ENCODE measurements at places on chromosomes 12 and 14.

- DNase-seq: no peak
Observed at GRCh38 chr14:36647417-36647823, 14.2 kb upstream of the PAX9 start.

DNA sequence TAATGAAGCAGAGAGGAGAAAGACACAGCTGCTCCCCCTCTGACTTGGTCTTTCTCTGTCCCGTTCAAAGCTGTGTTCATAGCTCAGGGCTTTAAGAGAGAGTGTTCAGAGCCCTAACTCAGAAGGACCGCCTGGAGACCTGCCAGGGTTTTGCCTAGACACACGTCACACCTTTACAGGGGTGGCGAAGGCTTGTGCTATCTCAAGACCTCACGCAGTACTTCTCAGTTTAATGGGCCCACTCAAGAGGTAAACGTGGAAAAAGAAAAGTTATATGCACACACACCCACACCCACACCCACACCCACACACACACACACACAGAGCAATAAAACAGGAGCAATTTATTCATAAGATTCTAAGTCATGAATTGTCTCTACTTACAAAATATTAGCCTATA is 374.3 kb downstream of the C12orf75 start:
- no peak for DNase-seq

DNA sequence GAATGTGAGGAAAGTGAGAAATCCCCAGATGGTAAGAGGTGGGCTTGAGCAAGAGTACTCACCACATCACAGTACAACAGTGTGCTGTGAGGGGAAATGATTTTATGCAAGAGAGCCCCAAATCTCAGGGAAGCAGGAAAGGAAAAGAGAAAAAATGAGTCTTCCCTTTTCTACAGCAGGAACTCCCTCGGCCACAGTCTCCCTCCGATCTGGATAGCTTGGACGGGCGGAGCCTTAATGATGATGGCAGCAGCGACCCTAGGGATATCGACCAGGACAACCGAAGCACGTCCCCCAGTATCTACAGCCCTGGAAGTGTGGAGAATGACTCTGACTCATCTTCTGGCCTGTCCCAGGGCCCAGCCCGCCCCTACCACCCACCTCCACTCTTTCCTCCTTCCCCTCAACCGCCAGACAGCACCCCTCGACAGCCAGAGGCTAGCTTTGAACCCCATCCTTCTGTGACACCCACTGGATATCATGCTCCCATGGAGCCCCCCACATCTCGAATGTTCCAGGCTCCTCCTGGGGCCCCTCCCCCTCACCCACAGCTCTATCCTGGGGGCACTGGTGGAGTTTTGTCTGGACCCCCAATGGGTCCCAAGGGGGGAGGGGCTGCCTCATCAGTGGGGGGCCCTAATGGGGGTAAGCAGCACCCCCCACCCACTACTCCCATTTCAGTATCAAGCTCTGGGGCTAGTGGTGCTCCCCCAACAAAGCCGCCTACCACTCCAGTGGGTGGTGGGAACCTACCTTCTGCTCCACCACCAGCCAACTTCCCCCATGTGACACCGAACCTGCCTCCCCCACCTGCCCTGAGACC is 7.8 kb downstream of the ATN1 start:
- DNase-seq: no peak

DNA sequence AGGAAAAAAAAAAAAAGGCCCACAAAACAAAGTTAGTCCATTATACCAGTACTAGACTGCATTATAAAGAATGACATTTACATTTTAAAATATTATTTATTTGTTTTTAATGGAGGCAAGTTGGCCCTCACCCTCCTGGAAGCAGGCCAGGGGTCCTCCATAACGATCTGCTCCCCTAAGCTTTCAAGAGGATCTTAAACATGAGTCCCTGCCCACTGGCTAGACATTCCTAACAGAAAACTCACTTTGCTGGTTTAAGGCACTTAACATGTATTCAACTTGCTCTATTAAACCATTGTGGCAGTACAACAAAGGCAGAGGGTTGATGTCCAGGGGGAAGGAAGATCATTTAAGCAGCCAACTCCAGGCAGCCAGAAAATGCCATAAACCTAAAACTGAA is 111.4 kb downstream of the STXBP6 start:
- no peak for DNase-seq

- DNase-seq: peak; percentile 52
Observed at GRCh38 chr14:74980398-74980730, 22.4 kb upstream of the EIF2B2 start.

DNA sequence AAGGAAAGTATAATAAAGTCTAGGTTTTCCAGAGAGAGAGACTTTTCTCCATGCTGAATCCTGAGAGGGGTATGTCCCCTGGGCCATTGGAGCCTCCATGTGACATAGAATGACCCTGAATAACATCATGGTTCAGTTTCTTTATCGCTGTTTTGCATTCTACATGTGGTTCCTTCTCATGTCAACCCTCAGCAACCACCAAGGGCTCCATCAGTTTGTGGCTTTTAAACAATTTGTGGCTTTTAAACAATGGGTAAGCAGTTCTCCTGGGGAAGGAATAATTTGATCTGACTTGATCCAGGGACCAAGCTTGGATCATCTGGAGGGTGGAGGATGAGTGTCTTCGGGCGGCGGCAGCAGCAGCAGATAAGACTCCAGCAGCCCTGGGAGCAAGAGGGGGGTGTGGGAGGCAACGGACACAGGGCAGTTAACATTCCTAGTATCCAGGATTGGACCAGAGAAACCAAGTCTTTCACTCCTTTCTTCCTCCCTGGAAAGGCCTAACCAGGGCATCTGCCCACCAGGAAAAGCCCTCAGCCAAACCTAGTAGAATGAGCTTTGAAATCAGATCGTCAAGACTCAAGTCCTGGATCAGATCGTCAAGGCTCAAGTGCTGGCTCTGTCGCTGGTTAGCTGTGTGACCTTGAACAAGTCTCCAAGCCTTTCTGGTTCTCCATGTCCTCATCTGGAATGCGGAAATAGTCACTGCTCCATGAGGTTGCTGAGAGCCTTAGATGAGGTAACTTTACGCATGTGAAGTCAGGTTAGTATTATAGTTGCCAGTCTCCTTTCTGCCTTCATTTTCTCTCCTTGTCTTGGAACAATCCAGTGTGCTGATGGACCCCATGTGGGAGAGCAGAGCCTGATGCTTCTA is 27.8 kb upstream of the FAM222A start:
- no peak for DNase-seq

Measured in fibroblast of skin of scalp (primary cell).